ENCODE measurements at places on chromosomes 16 and 17. TPM values are rescaled to one million over a fixed set of nuclear protein-coding genes. Genes with fewer than 3 reads are reported as not detected.

GRCh38 chr16:714079-714478 is 839 bp upstream of the METRN start:
- no peak overlapping the region for H3K27ac ChIP-seq
- no peak for DNase-seq
- H3K4me3 ChIP-seq, result peak overlapping the region; percentile 36
- H3K36me3 ChIP-seq, result no peaks in the 10 kb centered on the region
- H3K27me3 ChIP-seq, result peaks cover 10% of the 10 kb centered on the region

GRCh38 chr17:48997103-48997826 is at the start of gene IGF2BP1:
Gene IGF2BP1, plus strand, starts transcription at chr17:48997385. Its CDS starts 361 bp downstream, at chr17:48997746.
- DNase-seq, result peak; percentile 40
- peaks cover 60% of the 10 kb centered on the region for H3K27me3 ChIP-seq
- H3K4me1 ChIP-seq, result peaks cover 33% of the 10 kb centered on the region
- H3K27ac ChIP-seq, result peak within 1 kb of the TSS; percentile 61
- H3K4me3 ChIP-seq, result peak within 1 kb of the TSS; percentile 78
- no peaks in the 10 kb centered on the region for H3K36me3 ChIP-seq

DNA sequence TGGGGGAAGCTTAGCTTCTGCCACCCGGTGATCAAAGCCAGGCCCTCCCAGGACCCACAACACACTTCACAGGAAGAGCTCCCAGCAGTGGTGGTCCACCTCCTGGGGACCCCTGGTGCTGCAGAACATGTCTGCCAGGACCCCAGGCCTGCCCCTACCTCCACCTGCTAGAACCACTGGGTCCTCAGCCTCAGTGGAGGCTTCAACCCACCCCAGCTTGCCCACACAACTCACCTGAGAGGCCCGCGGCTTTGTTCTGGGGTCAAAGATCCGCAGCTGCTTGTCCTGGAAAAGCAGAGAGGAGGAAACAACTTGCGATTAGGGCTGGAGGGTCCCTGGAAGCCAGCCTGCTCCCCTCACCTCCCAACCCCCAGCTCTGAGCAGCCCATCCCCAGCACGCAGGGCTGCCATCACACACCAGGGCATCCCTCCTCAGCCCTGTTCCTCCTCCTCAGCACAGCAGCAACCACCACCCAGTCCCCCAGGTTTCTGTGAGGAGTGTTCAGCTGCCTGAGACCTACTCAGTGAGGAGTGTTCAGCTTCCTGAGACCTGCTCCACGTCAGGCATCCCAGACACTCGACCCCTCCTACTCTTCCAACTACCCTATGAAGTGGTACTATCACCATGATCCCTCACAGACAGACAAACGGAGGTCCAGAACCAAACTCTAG is 21.2 kb downstream of the CORO7 start:
- peaks cover 53% of the 10 kb centered on the region for H3K36me3 ChIP-seq
- no peaks in the 10 kb centered on the region for H3K4me1 ChIP-seq
- H3K4me3 ChIP-seq, result no peak overlapping the region
- DNase-seq, result no peak

- DNase-seq, result no peak
- peaks cover 69% of the 10 kb centered on the region for H3K36me3 ChIP-seq
- H3K4me1 ChIP-seq, result peaks cover 36% of the 10 kb centered on the region
These were observed 4.1 kb downstream of the PDF start for GRCh38 chr16:69326172-69326873.

The TBC1D3I gene
- total RNA-seq, result 4.4 TPM

- H3K27ac ChIP-seq, result no peak overlapping the region
- no peak for DNase-seq
- H3K4me3 ChIP-seq, result no peak overlapping the region
- peaks cover 14% of the 10 kb centered on the region for H3K27me3 ChIP-seq
These were observed 3.4 kb downstream of the CHST6 start for GRCh38 chr16:75491876-75492275.

GRCh38 chr17:42980766-42981397 is 517 bp downstream of the RUNDC1 start:
- no peak for DNase-seq
- H3K36me3 ChIP-seq, result peaks cover 25% of the 10 kb centered on the region
- H3K4me1 ChIP-seq, result peaks cover 55% of the 10 kb centered on the region

DNA sequence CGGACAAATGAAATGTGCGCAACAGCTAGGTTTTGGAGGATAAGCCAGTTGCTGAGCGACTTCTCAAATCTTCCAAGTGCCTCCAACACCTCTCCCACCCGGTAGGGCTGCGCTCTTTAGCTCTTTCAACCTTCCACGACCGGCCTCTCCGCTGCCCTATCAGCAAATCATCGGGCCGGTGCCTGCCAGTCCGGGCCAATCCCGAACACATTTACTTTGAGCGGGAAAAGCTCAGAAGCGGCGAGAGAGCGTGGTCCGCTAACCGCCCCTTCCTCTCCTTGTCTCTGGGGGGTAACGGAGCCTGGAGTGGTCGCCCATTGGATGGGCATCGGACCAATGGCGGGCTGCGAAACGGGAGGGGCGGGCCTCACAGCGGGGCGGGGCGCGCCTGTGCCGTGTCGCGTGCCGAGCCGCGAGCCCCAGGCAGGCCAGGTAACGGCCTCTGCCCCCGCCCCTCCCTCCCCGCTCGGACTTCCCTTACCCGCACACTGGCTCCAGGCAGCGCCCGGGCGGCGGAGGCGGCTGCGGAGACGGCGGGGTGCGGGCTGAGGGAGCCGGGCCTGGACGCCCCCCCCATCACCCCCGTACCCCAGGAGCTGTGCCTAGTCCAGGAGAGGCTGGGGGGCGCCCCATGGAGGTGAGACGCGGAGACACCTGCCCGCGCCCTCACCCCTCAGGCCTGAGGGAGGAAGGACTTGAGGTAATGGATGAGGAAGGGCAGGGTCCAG is at the start of gene MEIOC:
Gene MEIOC (plus strand): TSS at position 486 of the 728 bp plus-strand sequence. CDS start 146 bp downstream, at position 632.
- peaks cover 19% of the 10 kb centered on the region for H3K27me3 ChIP-seq
- DNase-seq, result peak; percentile 27
- peaks cover 2% of the 10 kb centered on the region for H3K4me1 ChIP-seq
- no peak within 1 kb of the TSS for H3K27ac ChIP-seq

DNA sequence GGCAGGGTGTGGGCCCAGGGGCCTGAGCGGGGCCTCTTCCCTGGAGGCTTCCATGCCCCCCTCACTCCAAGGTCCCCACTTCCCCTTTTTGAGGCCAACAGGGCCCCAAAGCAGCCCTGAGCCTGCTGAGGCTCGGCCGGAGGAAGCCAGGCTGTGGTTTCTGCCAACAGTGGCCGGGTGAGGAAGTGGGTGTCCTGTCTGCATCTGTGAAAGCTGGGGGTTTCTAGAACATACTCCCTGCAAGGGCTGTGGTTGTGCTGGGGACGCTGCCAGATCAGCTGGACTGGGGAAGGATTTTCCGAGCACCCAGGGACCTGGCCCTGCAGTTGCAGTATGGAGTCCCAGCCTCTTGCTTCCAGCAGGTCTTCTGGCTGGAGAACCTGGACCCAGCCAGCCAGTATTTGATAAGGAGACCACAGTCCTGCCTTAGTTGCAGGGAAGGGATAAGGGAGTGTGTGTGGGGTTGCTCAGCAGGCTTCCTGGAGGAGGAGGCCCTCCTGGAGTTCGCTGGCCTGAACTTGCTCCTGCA is 15.7 kb downstream of the ADCY7 start:
- no peaks in the 10 kb centered on the region for H3K27me3 ChIP-seq
- peak overlapping the region; percentile 69 for H3K4me3 ChIP-seq
- H3K4me1 ChIP-seq, result peaks cover 90% of the 10 kb centered on the region

The TNFRSF13B gene
- 316 TPM for total RNA-seq

- H3K27ac ChIP-seq, result no peak overlapping the region
- H3K36me3 ChIP-seq, result no peaks in the 10 kb centered on the region
- H3K4me3 ChIP-seq, result no peak overlapping the region
- H3K4me1 ChIP-seq, result peaks cover 40% of the 10 kb centered on the region
- DNase-seq, result no peak
These were observed 221.0 kb downstream of the CCDC182 start for GRCh38 chr17:57523926-57524632.

The HSD17B2 gene
- not detected for total RNA-seq

GRCh38 chr17:34637041-34637547 is 57.7 kb downstream of the TMEM132E start:
- no peak overlapping the region for H3K27ac ChIP-seq
- DNase-seq, result no peak
- peak overlapping the region; percentile 42 for H3K4me3 ChIP-seq
- H3K4me1 ChIP-seq, result peaks cover 5% of the 10 kb centered on the region
- H3K36me3 ChIP-seq, result no peaks in the 10 kb centered on the region

GRCh38 chr17:32558997-32559650 is 72.3 kb downstream of the CDK5R1 start:
- peak overlapping the region; percentile 86 for H3K27ac ChIP-seq
- no peaks in the 10 kb centered on the region for H3K36me3 ChIP-seq
- peak overlapping the region; percentile 48 for H3K4me3 ChIP-seq
- no peaks in the 10 kb centered on the region for H3K27me3 ChIP-seq
- H3K4me1 ChIP-seq, result peaks cover 38% of the 10 kb centered on the region

DNA sequence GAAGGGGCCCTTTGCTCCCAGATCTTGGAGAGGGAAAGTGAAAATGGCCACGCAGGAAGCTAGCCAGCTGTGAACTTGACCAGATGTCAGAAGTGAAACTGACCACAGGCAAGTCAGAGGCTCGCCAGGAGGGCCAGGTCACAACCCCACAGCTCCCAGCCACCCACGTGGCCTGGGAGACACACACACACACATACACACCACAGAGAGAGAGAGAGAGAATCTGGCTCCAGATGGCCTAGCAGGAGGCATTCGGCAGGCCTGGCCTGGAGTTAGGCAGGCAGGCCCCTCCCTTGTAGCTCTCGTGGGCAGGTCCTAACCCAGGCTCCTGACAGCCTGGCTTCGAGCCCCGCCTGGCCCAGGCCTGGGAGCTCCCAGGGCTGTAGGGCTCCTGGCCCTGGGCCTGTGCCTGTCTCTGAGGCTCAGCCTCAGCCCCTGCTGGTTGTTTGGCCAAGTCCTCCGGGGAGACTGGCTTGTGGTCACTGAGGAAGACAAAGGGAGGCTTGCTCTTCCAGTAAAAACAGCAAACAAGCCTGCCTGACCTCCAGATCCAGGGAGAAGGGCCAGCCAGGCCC is 20.2 kb downstream of the NGFR start:
- no peak for DNase-seq
- peaks cover 8% of the 10 kb centered on the region for H3K27me3 ChIP-seq
- H3K27ac ChIP-seq, result no peak overlapping the region
- no peak overlapping the region for H3K4me3 ChIP-seq

The ZCCHC14 gene
- 3.4 TPM for total RNA-seq

The C17orf113 gene
- total RNA-seq, result 3.1 TPM

DNA sequence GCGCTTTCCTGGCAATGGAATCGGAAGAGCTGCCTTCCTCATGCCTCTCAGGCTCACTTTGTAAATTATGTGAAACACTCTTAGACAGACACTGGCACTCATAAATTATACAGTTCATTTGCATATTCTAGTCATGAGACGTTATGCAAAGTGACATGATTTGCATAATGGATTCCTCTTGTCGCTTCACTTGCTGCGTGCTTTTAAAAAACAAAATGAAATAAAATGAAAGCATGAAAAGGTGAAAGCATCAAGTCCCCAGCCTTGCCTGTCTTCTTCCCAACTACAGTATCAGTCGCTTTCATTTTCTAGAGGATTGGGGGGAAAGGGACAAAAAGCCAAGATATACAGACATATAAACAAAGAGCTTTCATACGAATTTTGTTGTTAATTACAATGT is 252.8 kb upstream of the PMFBP1 start:
- no peak overlapping the region for H3K4me3 ChIP-seq
- no peaks in the 10 kb centered on the region for H3K4me1 ChIP-seq
- H3K27ac ChIP-seq, result no peak overlapping the region
- peaks cover 33% of the 10 kb centered on the region for H3K36me3 ChIP-seq
- DNase-seq, result no peak
- H3K27me3 ChIP-seq, result no peaks in the 10 kb centered on the region

The TAC4 gene
- not detected for total RNA-seq

The CSF3 gene
- not detected for total RNA-seq

The PRAC2 gene
- total RNA-seq, result not detected

GRCh38 chr16:28042811-28043210 is 20.7 kb downstream of the GSG1L start:
- no peaks in the 10 kb centered on the region for H3K4me1 ChIP-seq
- no peaks in the 10 kb centered on the region for H3K36me3 ChIP-seq
- no peak overlapping the region for H3K4me3 ChIP-seq
- no peak overlapping the region for H3K27ac ChIP-seq
- peaks cover 6% of the 10 kb centered on the region for H3K27me3 ChIP-seq

The SEPTIN1 gene
- total RNA-seq, result 199 TPM

- H3K27me3 ChIP-seq, result no peaks in the 10 kb centered on the region
- no peak for DNase-seq
- no peak overlapping the region for H3K27ac ChIP-seq
- H3K4me3 ChIP-seq, result no peak overlapping the region
- H3K4me1 ChIP-seq, result peaks cover 26% of the 10 kb centered on the region
These were observed 14.4 kb downstream of the CARHSP1 start for GRCh38 chr16:8854298-8854948.

GRCh38 chr17:17924131-17924856 is 47.9 kb downstream of the TOM1L2 start:
- H3K4me3 ChIP-seq, result no peak overlapping the region
- peaks cover 4% of the 10 kb centered on the region for H3K4me1 ChIP-seq
- no peaks in the 10 kb centered on the region for H3K27me3 ChIP-seq
- H3K27ac ChIP-seq, result no peak overlapping the region
- no peak for DNase-seq

- H3K4me3 ChIP-seq, result no peak overlapping the region
- H3K27me3 ChIP-seq, result no peaks in the 10 kb centered on the region
- H3K4me1 ChIP-seq, result no peaks in the 10 kb centered on the region
- DNase-seq, result no peak
- H3K36me3 ChIP-seq, result no peaks in the 10 kb centered on the region
These were observed 97.5 kb downstream of the YPEL2 start for GRCh38 chr17:59428916-59429485.

GRCh38 chr16:20023190-20023589 is 50.5 kb downstream of the GPR139 start:
- no peaks in the 10 kb centered on the region for H3K36me3 ChIP-seq
- H3K27ac ChIP-seq, result no peak overlapping the region
- H3K4me3 ChIP-seq, result no peak overlapping the region
- no peaks in the 10 kb centered on the region for H3K4me1 ChIP-seq

DNA sequence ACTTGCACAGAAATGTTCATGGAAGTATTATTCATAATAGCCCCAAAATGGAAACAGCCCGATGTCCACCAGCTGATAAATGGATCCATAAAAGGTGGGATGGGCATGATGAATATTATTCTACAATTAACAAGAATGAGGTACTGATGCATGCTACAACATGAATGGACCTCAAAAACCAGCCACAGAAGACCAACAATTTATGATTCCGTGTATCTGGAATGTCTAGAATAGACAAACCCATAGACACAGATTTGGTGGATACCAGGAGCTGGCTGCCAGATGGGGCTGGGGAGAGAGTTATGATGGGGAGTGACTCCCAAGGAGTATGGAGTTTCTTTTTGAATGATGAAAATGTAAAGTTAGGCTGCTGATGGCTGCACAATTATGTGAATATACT is 10.8 kb upstream of the NAGLU start:
- no peaks in the 10 kb centered on the region for H3K27me3 ChIP-seq
- no peak overlapping the region for H3K27ac ChIP-seq
- peaks cover 27% of the 10 kb centered on the region for H3K36me3 ChIP-seq

Measured in activated B cell treated with CpG ODN at 0.5 μM for 24 hours (primary cell).